Cardiac septum (tissue), 1 donor: ENCODE measurements at places on chromosomes 3 and 15. TPM values are rescaled to one million over a fixed set of nuclear protein-coding genes. Genes with fewer than 3 reads are reported as not detected.

DNA sequence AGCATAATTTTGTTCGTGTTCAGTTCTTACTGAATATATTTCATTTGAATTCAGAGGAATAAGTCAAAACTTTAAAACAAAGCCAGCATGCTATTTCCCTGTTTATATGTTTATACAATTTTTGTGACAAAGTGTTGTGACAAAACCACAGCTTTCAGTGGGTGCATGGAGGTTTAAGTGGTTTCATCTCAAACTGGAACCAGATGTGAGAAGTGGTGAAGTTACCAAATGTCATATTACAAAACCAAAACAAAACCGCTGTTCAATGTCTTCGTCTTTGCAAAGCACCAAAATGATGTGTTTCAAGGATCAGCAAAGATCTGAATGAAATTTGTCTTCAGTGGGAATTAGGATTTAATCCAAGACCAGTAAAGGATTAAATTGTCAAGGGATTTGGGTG, 59.3 kb upstream of the OSTN start:
- DNase-seq = no peak

- no peak for DNase-seq
These were observed 83.8 kb upstream of the PPIB start for GRCh38 chr15:64246364-64247189.

DNA sequence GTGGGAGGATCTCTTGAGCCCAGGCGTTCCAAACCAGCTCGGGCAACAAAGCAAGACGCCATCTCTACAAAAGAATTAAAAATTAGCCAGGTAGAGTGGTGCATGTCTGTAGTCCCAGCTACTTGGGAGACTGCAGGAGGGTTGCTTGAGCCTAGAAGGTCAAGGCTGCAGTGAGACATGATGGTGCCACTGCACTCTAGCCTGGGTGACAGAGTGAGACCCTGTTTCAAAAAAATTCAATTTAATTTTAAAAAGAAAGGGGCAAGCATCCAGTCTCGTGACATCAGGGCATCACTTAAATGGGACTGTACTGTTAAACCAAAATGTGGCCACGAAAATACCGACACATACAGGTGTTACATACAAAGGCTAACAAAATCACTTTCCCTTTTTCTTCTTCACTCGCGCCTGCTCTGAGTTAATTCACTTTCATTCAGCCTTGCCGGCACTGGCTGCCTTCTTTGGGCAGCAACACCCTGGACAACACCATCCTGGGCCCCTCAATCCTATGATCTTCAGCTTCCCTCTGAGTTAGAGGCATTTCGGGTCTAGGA, 121.7 kb downstream of the LIPC start:
- DNase-seq = peak; percentile 54

DNA sequence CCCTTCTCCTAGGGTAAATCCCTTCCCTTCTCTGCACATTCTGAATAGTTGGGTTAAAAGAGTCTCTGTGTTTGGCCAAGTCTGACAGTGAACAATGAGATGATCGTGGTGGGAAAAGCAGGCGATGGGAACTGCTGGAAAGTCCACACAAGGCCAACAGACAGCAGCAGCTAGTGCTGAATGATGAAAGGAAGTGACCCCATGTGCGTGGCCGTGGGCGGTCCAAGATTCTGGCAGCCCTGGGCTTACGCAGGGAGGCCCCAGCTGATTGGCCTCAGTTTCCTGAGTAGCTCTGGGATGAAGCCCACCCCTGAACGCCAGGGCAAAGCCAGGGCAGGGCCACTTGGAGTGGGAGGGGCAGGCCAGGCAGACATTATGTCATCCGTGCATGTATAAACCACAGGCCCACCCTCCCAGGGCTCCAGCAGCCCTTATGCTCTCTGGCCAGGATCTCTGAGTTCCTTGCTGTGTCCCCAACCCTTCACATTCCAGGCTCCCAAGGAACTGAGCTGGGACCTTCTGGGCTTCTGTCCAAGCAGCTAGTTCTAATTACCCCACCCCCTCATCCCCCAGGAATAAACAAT, 57.8 kb downstream of the CDC25A start:
- DNase-seq = peak; percentile 88

DNA sequence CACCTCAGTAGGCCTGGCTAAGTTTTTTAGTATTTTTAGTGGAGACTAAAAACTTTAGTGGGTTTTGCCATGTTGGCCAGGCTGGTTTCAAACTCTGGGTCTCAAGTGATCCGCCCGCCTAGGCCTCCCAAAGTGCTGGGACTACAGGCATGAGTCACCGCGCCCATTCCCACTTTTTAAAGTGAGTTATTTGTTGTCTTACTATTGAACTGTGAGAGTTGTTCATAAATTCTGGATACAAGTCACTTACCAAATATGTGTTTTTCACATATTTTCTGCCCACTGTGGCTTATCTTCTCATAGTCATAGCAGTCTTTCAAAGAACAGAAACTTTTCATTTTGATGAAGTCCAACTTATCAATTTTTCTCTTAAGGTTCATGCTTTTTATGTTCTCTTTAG, 29.9 kb upstream of the SPSB4 start:
- DNase-seq = no peak

DNA sequence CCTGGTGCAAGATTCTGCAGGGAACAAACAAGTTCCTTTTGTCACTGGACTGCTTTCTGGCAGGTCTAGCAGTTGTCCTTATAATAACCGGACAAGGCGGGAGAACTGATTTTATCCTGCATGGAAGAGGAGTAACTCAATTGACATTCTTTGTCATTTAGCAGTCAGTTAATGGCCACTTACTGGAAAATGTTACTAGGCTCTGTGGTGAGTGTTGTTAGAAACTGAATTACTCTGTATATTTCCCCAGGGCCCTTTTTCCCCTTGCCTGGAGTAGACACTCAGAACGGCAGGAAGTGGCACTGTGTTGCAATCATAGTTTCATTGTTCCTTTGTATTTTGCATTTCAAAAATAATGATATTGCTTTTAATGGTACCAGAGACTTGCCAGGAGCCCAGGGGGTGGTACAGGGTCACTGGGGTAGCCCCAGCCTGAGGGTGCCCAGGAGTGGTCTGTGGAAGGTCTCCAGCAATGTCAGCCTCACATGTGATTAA, 318.6 kb upstream of the LRRFIP2 start:
- DNase-seq = no peak

DNA sequence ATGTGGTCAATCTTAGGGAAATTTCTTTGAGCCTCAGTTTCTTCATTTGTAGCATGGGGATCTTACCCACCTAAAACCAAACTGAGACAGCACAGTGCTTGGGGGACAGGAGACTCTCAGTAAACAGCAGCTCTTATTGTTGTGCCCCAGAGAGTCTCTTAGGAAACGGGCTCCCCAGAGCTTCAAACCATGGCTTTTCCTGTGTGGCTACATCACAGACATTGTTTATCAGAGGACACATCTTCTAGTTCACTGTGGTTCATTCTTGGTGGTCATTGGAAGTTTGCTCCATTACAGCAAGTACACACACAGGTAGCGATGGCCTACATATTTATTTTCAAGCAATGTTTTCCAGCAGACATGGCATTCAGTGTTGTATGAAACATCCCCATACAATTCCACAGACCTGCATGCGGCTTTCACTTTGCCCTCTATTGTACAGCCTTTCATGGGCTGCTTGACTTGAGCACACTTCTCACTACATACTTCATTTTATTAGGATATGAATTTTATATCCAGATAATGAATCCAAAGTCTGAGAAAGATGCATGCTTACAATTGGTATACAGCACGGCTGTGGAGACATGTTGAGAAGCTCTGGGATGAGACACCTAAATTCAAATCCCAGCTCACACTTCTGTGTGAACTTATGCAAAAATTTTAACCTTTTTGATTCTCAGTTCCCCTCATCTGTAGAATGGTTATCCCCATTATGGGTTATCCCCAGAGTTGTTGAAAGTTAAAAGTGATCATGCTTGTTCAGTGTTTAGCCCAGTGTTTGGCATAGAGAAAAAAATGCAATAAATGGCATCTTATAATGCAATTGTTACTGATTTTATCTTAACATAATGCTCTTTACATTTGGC, 84.8 kb upstream of the ICE2 start:
- no peak for DNase-seq

FETUB gene
- not detected for total RNA-seq

TRH gene
- total RNA-seq = not detected

NEO1 gene
- total RNA-seq = 8.7 TPM
